ENCODE measurements at places on chromosomes 2 and 18.

DNA sequence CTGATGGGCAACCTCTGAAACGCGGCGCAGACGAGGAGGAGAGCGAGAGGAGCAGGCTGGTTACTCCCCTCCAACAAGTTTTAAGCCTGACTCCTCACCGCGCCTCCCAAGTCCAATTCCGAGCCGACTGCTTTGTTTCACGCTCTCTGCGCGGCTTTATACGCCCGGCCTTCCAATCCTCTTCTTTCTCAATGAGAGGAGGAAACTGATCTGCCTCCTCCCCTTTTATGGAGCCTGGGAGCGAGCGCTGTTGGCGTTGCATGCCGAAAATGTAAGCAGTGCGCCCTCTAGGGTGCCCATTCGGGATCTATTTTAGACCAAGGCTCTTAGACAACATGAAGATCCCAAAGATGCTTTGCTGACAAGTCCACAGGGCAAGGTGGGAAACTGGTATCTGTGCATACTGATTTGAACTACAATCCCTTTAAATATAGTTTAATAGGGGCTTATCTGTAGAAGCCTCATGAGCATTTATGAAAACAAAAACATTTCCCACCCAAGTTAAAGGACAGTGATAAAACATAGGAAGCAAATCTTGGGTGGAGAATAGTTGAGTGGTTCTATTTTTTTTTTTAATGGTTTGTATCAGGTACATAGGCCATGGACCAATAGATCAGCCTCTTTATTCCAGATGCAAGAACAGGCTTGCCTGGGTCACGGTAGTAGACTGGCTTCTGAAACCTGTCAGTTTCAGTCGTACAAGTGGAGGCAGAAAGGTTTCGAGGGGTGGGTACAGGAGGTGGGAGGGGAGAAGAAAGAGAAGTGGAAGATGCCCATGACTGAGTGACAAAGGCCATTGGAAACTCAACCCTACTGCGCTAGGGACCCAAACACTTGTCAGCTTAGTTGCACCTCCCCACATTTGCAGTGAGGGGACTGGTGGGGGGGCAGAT, at the start of gene RND3:
Gene RND3, minus strand, starts transcription at position 131 of the 893 bp plus-strand sequence. CDS start 250 bp downstream, outside the sequence.
- peak; percentile 100 for DNase-seq

- no peak for DNase-seq
Measured at GRCh38 chr2:88859461-88859860, 168.0 kb downstream of the RPIA start.

DNA sequence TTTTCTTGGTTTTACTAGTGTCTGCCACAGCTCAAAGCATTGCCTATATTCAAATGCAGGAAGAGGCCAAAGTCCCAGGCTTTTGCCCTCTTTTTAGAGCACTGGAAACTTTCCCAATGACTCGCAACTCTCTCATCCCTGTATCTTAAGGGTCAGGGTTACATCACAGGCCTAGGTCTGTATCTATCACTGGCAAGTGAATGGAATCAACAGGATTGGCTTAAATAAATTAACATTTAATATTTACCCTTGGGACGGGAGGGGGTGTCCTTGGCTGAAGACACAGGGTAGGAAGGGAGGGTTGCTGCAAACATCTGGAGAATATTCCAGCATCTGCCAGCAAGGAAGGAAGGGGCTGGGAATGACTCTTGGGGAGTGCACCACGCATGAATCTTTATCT, 242.6 kb downstream of the SLC4A3 start:
- DNase-seq = no peak

DNA sequence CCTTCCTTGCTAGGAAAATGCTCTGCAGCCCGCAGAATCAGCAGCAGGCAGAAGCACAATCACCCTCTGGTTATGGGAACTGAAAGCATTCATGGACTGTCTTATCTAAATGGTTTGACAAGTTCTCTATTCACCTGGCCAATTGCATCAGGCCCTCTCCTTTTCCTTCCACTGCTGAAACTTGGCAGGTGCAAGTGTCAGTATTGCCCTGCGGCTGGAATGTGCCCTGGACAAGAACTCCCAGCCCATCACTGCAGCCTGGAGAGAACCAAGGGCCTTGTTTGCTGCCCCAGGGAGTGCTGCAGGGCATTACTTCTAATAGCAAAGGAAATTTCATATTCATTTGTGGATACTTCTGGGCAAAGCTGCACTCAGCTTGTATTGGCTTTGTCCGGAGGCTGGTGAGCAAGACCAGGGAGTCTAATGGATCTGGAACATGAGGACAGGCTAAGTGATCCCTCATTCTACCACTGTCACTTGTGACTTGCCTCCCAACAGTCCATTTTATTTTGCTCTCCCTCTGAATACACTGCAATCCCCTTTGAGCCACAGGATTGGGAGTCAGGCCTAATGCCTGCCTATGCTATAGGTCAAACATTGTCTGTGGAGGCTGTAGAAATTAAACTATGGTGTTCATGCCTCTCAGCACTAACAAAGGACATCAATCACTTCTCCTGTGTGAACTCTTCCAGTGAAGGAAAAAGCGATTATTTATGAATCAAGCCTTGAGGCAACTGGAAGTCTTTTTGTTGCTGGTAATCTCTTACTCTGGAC, 116.9 kb downstream of the LYPD6B start:
- peak; percentile 66 for DNase-seq

GRCh38 chr2:236617796-236618195, 48.2 kb downstream of the ACKR3 start:
- DNase-seq = no peak

DNA sequence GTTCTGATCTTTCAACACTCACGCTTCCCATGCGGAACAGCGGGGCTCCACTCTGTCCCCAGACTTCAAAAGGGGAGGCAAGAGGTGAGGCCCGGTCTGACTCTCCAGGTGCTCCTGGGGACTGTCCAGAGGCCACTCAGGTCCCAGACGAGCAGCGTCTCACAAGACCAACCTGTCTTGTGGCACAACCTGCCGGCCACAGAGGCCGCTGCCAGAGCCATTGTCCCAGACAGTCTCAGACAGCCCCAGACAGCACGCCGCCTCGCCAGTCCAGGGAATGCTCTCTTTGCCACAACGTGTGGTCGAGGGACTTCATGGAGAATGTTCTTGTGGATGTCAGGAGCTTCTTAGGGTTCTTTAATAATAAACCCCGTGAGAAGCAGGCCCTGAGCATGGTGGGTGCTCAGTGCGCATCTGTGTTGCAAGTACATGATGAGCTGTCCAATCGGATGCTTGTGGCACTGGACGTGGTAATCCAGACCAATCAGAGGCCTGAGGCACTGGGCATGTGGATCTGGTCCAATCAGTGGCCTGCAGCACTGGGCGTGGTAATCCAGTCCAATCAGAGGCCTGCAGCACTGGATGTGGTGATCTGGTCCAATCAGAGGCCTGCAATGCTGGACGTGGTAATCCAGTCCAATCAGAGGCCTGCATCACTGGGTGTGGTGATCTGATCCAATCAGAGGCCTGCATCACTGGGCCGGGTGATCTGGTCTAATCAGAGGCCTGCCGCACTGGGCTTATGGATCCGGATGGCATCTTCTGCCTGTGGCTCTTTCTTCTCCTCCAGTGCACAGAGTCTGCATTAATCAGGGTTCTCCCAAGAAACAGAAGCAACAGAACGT, 76.4 kb downstream of the TMEM18 start:
- no peak for DNase-seq

DNA sequence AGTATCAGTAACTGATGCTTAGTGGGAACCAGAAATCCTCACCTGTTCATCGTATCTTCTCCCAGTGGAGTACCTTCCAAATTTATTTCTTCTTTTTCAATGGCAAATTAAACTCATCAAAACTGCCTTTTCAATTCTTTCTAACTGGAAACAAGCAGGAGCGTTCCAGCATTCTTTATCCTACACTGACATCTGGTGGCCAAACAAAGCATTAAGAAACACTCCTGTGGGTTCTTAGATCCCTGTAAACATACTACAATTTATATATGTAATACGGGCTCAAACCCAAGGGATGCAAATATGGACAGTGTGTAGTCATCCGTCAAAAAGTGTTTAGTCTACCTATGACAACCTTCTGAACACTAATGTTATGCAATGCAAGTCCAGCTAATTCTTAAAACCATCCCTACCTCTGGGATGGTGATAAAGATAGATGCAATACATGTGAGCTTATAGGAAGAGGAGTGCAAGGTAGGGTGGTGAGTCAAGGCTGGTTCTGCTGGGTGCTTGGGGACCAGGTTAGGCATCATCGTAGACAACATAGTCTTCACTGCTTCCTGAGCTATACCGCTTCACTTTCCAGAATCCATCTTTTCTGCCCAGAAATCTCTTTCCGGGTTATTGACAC, 375.0 kb downstream of the CTNNA2 start:
- DNase-seq = peak; percentile 90

DNA sequence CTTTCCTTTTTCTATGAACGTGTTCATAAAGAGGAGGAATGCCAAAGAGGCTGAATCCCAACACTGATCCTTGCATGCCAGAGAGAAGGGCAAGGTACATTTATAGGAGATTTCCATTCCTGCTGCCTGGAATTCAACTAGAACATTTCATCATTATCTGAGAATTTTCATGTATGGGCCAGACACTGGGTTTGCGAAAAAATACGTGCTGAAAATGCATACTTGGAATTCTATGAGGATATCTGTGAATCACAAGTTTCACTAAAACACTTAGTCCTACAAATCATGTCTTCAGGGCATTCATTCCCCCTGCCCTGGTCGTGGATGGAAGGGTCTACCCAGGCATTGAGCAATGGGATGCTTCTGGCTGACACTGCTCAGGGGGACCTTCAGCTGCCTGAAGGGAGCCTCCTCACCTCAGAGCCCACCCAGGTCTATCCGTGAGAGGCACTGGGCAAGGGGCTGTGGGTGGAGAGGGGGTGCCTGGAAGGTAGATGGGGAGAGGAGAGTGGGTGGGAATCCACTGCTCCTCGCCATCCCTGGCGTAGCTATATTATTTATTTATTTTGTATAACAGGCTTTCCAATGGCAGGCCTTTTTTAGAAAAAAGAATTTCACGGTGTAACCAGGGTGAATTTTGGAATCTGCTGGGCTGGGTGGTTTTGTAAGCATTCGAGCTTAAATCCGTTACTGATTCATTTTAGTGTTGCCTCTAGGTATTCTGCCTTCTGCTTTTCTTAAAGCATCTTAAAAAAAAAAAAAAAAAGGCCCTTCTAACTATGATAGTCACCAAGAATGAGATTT, 560.6 kb upstream of the ID2 start:
- no peak for DNase-seq

DNA sequence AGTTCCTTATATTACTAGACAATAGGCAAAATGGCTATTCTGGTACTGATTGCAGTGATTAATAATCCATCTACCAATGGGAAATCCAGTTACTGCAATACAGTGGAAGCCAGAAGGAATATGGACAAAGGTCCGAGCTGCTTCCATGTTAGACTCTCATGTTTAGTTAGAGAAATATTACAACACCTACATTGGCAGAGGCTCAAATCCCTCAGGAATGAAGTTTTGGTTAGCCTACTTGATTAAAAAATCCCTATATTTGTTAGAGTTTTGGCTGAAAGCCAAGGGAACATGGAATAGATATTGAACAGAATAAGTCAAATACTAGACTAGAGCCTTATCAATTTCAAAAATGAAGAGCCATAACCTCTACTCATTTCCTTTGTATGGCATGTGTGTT, 48.5 kb downstream of the ARL6IP6 start:
- no peak for DNase-seq
